ENCODE measurements at places on chromosomes 1 and 21.

DNA sequence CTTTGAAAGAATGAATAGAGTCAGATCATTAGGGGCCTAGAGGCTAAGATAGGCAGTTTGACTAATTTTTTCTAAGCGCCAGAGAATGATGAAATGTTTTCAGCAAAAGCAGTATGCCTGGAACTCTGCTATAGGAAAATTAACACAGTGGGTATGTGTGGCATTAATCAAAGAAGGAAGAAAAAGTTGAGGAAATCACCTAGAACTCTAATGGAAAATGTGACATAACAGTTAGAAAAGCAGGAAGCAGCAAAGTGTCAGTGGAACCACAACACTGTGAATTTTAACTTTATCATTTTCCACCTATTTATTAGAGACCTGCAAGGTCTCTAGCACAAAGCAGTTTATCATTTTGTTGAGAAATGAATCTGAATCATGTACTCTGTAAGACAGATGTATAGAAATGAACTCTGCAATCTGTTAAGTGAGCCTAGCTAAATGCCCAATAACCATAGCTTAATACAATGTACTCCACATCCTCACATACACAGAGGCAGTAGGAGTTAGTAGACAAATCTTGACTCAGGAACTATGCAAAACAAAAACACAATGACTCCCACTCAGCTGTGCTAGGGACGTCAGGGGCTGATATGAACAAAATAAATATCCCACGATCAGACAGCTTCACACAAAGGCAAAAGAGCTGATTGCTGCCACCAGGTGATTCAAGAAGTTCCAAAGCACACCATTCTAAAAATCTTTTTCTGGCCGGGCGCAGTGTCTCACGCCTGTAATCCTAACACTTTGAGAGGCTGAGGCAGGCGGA, 500.7 kb upstream of the NFIA start:
- no peak for DNase-seq

- DNase-seq = no peak
These were observed 23.7 kb downstream of the SLC44A3 start for GRCh38 chr1:94843846-94844245.

GRCh38 chr1:67732750-67733151, 47.8 kb downstream of the GADD45A start:
- DNase-seq = peak; percentile 49

- no peak for DNase-seq
These were observed 7.7 kb upstream of the SYNJ1 start for GRCh38 chr21:32735524-32735923.

DNA sequence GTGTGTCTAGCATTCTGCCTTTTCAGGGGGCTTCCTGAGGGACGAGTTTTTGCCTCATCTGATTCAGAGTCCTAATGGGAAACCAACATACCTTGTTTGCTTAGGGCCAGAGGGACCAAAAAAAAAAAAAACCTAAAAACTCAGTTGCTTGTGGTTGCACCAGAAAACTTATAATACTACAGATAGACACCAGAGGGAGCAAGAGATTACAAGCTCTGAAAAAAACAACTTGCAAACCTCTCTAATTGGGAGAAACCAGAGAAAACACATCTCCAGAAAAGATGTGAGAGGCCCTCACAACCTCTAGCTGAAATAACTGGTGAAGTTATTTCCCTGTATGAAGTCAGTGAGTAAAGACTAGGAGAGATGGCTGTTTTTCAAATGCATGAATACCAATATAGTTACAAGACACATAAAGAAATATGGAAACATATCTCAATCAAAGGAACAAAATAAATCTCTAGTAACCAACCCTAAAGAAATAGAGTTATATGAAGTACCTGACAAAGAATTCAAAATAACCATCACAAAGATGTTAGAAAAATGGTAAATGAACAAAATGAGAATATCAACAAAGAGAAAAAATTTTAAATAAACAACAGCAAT, 233.7 kb upstream of the NFIA start:
- DNase-seq = no peak

GRCh38 chr1:59692591-59692990, 122.2 kb upstream of the HOOK1 start:
- peak; percentile 69 for DNase-seq

GRCh38 chr1:67367370-67368045, 59.8 kb downstream of the IL12RB2 start:
- no peak for DNase-seq

- no peak for DNase-seq
These were observed 1.3 kb downstream of the SRSF10 start for GRCh38 chr1:23978805-23979204.

DNA sequence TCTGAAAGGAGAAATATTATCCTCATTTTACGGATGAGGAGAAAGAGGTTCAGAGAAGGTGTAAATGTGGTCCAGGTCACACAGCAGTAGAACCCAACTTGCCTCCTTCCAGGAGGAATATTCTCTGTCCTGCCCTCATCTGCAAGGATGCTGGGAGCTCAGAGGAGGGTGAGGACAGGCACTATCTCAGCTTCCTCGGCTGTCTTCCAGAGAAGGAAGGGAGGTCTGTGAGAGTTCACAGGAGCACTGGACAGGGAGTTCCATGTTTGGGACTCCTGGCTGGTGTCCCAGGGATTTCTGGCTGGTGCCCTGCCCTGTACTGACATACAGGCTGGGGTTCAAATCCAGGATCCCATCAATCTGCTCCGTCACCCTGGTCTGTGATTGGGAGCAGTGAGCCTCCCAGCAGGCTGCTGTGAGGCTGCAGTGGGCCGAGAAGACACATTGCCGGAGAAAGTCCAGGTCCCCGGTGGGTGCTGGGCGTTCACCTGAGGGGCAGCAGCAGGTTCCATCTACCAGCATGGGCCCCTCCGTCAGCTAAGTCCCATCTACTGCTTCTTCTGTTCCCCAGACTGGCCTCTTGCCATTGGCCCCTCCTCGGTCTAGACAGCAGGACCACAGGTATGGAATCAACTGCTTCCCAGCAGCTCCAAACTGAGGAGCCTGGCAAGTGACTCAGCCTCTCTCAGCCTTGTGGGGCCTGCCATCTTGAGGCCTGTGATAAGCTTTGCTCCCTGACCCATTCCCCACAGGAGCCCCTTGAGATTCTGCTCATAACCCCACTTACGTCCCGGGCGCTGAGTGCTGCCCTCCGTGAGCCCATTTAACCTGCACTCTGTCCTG, 8.5 kb upstream of the BSND start:
- DNase-seq = no peak

- DNase-seq = no peak
These were observed 35.9 kb upstream of the ATP1B1 start for GRCh38 chr1:169070547-169070946.

GRCh38 chr1:13730291-13730690, 30.3 kb downstream of the PRDM2 start:
- DNase-seq = no peak

DNA sequence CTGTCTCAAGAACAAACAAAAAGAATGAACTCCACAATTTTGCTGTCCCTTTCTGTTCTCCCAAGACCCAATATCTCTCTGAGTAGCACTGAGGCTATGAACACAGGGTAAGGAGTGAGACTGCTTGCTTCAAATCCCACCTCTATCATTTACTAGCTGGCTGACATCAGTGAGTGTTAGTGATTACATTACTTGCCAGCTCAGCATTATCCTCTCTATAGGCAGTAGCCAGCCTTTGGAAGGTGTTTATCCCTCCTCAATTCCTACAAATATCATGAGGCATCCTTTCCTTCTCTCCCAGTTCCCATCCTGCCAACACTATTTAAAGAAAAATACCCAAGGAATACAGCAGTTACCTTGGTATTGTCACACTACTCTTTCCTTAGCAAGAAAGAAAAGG, 3.0 kb downstream of the PIK3C2B start:
- DNase-seq = no peak

DNA sequence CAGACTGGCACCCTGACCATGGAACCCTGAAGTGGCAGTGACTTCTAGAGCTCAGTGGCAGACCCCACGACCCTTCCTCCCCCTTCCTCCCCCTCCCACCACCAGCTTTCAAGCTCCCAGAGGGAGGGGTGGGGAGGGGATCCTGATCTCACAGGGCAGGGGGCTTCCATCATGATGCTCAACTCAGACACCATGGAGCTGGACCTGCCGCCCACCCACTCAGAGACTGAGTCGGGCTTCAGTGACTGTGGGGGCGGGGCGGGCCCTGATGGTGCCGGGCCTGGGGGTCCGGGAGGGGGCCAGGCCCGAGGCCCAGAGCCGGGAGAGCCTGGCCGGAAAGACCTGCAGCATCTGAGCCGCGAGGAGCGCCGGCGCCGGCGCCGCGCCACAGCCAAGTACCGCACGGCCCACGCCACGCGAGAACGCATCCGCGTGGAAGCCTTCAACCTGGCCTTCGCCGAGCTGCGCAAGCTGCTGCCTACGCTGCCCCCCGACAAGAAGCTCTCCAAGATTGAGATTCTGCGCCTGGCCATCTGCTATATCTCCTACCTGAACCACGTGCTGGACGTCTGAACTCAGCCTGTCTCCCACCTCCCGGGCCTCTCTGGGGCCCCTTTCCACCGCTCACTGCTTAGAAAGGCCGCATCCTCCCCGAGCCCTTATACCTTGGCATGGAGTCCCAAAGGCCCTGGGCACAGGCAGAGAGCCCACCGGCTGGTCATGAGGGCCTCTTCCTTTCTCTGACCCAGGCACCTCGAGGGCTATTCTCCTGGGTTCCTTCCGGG, 3.9 kb downstream of the NHLH1 start:
- DNase-seq = no peak

- no peak for DNase-seq
These were observed 890.9 kb downstream of the MRPL39 start for GRCh38 chr21:24716281-24716918.

DNA sequence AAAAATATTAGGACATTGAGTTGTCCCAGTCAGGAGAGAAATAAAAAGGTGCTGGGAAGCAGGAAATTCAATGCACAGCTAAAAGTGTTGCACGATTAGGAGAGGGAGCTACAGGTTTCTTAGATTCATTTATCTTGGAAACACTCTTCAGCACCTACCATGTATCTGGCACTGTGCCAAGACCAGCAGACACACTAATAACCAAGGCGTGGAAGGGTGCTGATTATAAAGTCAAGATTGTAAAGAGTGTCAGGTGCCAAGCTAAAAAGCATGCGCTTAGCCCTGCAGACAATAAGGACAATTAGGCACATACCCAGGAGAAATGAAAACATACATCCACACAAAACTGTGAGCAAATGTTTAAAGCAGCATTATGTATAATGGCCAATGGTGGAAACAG, 129.9 kb downstream of the DSCAM start:
- no peak for DNase-seq

- DNase-seq = no peak
These were observed 85.3 kb upstream of the ARHGAP29 start for GRCh38 chr1:94322696-94323095.
